Left hindlimb (tissue), 1 donor: ENCODE measurements at places on chromosomes 7 and 10.

- DNase-seq = no peak
Measured at GRCh38 chr10:78757344-78757925, 311.3 kb upstream of the ZMIZ1 start.

GRCh38 chr7:141076377-141076776 is 2.5 kb downstream of the TMEM178B start:
- DNase-seq = no peak

- no peak for DNase-seq
Measured at GRCh38 chr10:99777918-99778714, 4.3 kb upstream of the ABCC2 start.

DNA sequence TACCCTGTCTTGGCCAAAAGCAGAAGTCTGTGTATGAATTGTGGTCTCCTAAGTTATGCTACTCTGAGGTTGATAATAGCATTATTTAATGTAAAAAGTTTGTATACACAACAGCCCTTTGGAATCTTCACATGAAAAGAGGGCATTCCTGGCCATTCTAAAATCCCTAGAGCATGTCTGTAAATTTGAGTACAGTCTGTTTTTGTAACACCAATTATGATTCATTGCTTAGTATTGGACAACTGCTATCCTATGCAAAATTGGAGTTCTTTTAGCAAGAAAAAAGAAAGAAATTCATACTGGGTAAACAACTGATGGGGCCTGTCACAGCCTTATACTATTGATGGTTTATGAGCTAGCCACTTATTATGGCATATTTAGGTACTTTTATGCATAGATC is 10.2 kb downstream of the CUTC start:
- DNase-seq = no peak

DNA sequence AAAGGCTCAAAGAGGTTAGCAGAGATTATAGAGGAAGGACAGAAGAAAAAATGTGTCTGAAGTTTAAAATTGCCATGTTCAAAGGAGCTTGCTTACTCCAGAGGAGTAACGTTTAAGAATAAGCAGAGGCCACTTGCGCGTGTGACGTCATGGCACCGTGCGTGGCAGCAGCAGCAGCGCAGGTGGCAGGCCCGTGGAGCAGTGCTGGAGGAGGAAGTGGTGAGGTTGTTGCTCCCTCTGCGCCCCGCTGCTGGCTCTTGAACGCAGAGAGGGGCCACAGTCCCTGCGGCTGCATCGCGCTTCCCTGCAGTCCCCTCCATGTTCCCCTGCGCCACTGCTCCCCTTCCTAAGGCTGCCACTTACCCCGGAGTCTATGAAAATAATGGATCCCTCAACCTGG is 37.5 kb downstream of the GDI2 start:
- no peak for DNase-seq

- DNase-seq = no peak
Measured at GRCh38 chr7:22640269-22640668, 86.7 kb upstream of the IL6 start.

DNA sequence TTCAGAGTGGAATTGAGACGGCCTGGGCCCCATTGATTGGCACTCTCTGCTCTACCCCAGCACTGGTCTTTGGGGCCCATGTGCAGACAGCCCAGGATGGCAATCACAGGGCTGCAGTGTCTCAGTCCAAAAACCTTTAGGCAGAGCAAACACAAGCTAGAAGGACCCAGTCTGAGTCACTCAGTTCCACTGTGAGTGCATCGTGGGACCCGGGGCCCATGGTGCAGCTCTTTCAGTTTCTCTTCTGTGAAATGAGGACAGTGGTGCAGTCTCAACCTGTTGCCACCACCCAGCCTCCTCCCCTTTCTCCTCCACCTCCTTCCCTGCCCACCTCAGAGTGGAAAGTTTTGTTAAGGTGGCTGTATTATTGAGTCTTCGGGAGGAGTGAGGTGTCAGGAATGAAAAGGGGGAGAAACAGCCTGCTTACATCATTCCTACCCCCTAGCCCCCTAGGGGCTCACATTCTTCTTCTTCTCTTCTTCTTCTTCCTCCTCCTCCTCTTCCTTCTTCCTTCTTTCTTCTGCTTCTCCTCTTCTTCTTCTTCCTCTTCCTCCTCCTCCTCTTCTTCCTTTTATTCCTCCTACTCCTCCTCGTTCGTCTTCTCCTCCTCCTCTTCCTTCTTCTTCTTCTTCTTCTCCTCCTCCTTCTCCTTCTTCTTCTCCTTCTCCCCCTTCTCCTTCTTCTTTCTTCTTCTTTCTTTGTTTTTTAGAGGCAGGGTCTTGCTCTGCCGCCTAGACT is 19.5 kb upstream of the CARD11 start:
- DNase-seq = no peak

DNA sequence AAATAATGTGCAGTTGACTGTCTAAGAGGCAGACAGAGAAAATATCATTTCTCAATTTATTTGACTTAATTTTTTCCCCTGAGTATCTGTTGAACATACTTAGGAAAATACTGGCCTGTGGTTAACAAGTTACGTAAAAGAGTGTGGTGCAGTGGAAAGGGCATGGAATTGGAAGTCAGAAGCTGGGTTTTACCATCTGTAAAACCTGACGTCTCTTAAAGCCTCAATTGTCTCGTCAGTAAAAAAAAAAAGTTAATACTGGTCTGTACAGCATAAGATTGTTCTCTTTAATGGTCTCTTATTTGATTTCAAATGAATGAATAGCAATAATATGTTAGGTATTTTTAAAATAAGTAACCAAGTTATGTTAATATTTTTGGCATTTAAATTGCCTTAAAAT is 67.8 kb downstream of the PHTF2 start:
- no peak for DNase-seq

DNA sequence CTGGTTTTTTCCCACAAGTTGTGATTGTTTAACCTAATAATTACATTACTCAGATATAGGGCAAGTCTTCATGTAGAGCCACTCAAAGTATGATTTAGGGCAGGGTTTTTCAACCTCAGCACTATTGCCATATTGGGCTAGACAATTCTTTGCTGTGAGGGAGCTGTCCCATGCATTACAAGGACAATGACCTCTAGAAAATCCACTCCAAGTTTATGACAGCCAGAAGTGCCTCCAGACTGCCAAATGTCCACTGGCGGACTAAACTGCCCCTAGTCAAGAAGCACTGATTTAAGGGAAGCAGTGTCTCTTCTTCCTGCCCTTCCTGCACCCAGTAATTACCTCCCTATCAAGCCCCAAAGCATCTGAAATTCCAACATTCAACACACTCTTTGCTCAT is 54.4 kb downstream of the ZNF800 start:
- DNase-seq = no peak

- no peak for DNase-seq
Measured at GRCh38 chr7:32479574-32480200, 10.5 kb downstream of the LSM5 start.

DNA sequence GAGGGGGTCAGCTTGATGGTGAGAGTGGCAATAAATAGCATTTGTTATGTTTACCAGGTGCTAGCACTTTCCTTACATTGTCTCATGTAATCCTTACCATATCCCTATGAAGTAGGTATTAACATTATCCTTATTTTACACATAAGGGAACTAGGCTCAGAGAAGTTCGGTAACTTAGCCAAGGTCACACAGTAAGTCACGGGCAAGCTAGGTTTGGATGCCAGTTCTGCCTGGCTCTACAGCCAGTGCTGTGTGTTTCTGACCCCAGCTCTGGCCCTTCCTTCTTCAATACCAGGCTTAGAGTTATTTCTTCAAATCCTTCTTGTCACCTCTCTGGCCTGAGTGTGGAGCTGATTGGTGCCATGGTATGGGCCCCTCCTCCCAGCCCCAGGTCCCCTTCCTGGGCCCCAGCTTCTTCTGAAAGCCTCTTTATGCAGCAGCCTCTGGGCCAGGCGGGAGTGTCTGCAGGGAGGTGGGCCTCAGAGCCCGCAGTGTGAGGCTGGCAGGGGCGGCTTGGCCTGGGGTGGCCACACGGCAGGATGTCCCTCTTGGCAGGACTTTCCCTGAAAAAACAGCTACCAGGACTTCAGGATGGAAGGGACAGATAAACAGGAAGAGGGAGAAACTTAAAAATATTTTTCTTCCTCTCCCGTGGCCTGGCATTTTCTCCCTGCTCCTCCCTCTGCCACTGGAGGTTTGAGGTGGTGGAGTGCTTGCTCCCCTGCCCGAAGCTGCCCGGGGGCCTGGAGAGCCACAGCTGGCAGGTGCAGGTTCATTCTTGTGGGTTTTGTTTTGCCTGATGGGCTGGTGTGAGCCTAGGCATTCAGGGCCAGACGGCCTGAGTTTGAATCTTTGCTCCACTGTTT is 20.6 kb downstream of the PALD1 start:
- no peak for DNase-seq

DNA sequence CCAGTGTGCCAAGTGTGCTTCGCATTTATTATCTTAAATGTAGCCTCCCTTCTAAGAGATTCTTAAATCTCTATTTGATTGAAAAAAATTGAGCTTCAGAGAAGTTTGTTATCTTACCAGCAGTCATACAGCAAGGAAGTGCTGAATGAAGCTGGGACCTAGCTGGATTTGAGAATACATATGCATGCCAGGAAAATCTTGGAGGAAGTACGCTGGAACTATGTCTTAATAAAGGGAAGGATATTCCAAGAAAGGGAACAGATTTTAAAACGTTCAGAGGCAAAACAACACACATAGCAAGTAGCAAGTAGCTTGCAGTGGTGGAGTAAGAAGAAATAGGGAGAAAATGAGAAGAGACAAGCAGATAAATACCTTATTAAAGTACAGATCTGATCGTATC is 1.5 kb downstream of the CFAP70 start:
- no peak for DNase-seq
